ENCODE measurements at places on chromosomes 5 and 9.

- H3K4me3 ChIP-seq: no peak overlapping the region
- no peak for DNase-seq
Measured at GRCh38 chr5:120567921-120568320, 103.8 kb downstream of the PRR16 start.

DNA sequence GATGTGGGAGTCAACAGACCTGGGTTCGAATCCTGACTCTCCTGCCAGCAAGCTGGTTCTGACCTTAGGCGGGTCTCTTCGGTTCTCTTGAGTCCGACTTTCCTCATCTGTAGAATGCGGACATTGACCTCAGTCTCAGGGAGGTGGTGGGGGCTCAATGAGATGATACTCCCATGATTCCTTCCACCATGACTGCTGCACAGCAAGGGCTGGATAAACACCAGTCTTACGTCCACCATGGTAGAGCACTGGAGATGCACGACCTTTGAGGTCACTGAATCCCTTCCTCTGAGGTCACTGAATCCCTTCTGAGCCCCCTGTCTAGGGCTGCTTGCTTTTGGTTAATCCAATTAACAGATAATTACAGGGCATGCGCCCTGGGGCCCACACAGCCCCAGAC is 12.5 kb upstream of the SMIM23 start:
- no peaks in the 10 kb centered on the region for H3K4me1 ChIP-seq
- no peak for DNase-seq
- H3K36me3 ChIP-seq: no peaks in the 10 kb centered on the region
- H3K4me3 ChIP-seq: no peak overlapping the region

DNA sequence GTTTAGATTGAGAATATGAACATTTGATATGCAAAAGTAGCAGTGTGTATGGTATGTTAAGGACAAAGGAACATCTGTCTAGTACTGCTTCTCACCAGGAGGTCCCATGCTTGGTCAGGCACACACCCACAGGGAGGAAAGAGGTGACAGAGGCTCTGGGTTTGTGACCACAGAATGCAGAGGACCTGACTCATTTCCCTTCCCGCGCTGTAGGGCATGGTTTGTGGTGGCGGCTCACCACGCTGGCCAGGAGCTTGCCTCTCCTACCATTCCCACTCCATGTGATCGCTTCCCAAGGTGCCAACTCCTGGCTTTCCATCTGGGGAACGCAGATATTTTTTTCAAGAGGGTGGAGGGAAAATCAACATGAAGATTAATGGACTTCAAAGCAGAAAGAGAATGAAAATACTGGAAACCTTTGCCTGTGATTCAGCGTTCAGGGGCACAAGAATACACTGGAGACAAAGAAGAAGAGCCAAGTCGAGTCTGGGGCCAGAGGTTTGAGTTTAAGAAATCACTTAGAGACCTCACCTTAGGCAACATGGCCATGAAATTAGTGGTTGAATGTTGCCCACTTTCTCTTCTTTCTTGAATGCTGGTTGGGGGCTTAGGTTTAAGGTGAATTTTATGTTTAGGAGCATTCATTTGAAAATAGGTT is 477.8 kb downstream of the CCDC171 start:
- peak overlapping the region; percentile 6 for H3K4me3 ChIP-seq
- no peak for DNase-seq
- H3K27me3 ChIP-seq: no peaks in the 10 kb centered on the region
- H3K4me1 ChIP-seq: no peaks in the 10 kb centered on the region
- H3K27ac ChIP-seq: no peak overlapping the region
- no peaks in the 10 kb centered on the region for H3K36me3 ChIP-seq

- peaks cover 89% of the 10 kb centered on the region for H3K27me3 ChIP-seq
- DNase-seq: no peak
- H3K4me3 ChIP-seq: peak within 1 kb of the TSS; percentile 46
- peaks cover 3% of the 10 kb centered on the region for H3K36me3 ChIP-seq
- no peak within 1 kb of the TSS for H3K27ac ChIP-seq
- H3K4me1 ChIP-seq: peaks cover 8% of the 10 kb centered on the region
Measured at GRCh38 chr5:35230038-35230611, at the start of gene PRLR. TSS of gene PRLR (minus strand) at chr5:35230487. CDS start at chr5:35089620, 140,867 bp downstream.

DNA sequence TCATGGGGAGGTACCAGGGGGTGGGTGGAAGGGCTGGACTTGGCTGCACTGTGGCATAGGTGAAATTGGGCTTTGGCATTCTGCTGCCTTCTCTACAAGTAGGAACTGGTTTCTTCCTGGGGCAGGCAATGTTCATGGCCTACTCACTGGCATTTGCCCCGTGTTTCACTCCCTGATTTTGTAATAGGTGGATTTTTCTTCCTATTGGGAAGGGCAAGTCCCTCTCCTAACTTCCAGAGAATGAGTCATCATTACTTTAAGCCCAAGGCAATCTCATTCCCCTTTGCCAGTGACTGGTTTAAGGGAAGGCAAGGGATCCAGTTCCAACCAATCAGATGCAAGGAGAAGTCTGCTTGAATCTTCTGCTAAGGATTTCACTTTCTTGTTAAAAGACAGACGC is 67.9 kb upstream of the ANKRD55 start:
- no peak for DNase-seq
- H3K4me1 ChIP-seq: no peaks in the 10 kb centered on the region
- no peak overlapping the region for H3K4me3 ChIP-seq
- H3K27me3 ChIP-seq: peaks cover 5% of the 10 kb centered on the region
- H3K27ac ChIP-seq: no peak overlapping the region

DNA sequence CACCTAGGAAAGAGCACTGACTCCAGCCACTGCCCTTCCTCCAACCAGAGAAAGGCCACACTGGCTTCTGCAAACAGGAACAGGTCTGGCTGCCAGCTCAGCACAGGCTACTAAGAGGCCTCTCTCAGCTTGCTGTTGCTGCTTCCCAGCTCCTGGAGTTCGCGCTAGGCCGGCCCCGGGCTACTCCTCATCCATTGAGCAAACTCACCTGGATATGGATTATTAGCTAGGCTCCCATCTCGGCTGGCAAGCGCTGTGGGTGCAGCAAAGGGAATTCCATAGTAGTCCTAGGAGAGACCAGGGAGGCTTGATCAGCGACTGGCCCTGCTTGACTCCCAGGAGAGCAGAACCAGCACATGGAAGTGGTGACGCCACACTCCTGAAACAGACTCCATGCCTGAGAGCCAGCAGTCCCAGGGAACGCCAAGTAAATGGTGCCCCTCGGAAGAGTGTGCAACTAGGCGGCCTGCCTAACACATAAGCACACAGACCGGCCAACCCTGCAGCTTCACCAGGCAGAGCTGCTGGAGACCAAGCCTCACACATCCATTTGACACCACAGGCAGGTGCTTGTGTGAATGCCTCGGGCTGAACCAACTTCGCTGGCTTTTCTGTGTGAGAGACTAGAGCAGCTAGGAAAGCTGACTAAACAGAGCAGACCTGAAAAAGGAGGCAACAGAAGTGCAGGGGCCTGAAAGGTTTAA is 107.2 kb downstream of the UBE2R2 start:
- no peak overlapping the region for H3K4me3 ChIP-seq
- H3K4me1 ChIP-seq: peaks cover 4% of the 10 kb centered on the region
- H3K36me3 ChIP-seq: peaks cover 24% of the 10 kb centered on the region
- H3K27me3 ChIP-seq: no peaks in the 10 kb centered on the region
- DNase-seq: no peak

GRCh38 chr9:77215874-77216273 is 38.5 kb downstream of the VPS13A start:
- H3K36me3 ChIP-seq: peaks cover 27% of the 10 kb centered on the region
- H3K4me1 ChIP-seq: no peaks in the 10 kb centered on the region
- no peak for DNase-seq
- no peak overlapping the region for H3K4me3 ChIP-seq
- no peak overlapping the region for H3K27ac ChIP-seq

- H3K4me1 ChIP-seq: no peaks in the 10 kb centered on the region
- no peaks in the 10 kb centered on the region for H3K27me3 ChIP-seq
- H3K27ac ChIP-seq: no peak overlapping the region
- DNase-seq: no peak
- no peak overlapping the region for H3K4me3 ChIP-seq
- no peaks in the 10 kb centered on the region for H3K36me3 ChIP-seq
Measured at GRCh38 chr5:84255315-84255714, 129.4 kb downstream of the EDIL3 start.

DNA sequence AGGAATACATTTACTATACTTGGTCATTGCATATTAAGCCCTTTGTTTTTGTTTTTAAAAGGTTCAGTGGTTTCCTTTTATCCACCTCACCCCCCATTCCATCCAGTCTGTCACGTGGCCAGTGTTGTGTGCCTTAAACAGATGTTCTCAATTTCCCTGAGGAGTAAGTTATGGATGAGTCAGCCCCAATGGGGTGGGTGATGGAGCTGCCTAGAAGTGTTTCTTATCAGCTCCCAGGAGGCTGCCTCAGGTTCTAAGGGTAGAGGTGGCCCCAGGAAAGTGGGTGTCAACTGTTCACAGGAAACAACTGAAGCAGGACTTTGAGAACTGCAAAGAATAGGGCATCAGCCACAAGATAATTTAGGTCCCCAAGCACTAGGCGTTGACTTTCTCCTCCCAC is 41.1 kb downstream of the ACTBL2 start:
- no peak overlapping the region for H3K4me3 ChIP-seq
- no peaks in the 10 kb centered on the region for H3K36me3 ChIP-seq
- H3K4me1 ChIP-seq: no peaks in the 10 kb centered on the region
- no peak overlapping the region for H3K27ac ChIP-seq
- peaks cover 14% of the 10 kb centered on the region for H3K27me3 ChIP-seq

GRCh38 chr5:20619591-20619990 is 631.6 kb upstream of the CDH18 start:
- H3K27ac ChIP-seq: no peak overlapping the region
- no peaks in the 10 kb centered on the region for H3K27me3 ChIP-seq
- DNase-seq: no peak
- H3K4me1 ChIP-seq: no peaks in the 10 kb centered on the region
- H3K36me3 ChIP-seq: no peaks in the 10 kb centered on the region

- H3K4me3 ChIP-seq: no peak overlapping the region
- no peaks in the 10 kb centered on the region for H3K36me3 ChIP-seq
- H3K4me1 ChIP-seq: no peaks in the 10 kb centered on the region
- H3K27ac ChIP-seq: no peak overlapping the region
Measured at GRCh38 chr5:20231040-20231439, 243.0 kb upstream of the CDH18 start.

DNA sequence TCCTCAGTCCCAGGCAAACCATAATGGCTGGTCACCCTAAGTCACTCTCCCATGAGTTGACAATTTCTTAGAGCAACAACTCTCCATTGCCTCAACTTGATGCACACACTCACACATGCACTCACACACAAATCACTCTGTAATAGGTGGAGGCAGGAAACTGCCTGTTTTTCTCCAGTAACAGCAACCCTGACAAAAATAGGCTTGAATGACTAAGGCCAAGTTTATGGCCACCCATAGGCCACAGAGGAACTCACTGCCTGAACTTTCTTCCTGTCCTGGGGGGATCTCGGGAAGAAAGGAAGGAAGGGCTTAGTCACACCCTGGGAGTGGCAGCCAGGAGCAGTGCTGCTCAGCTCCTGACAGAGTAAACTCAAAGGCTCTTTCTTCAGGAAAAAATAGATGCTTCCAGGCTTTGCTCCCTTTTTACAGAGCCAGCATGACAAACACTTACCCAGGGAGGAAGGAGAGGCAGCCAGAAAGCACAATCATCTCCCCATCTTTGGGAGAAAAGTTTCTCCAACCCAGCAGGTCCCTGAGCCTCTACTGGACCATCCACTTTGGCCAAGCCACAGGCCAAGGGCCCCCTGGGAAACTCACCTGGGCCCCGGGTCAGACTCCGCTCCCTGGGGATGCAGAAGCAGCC is 368 bp downstream of the SH3TC2 start:
- no peaks in the 10 kb centered on the region for H3K4me1 ChIP-seq
- H3K27ac ChIP-seq: no peak overlapping the region

- H3K27ac ChIP-seq: no peak overlapping the region
- H3K27me3 ChIP-seq: no peaks in the 10 kb centered on the region
- H3K4me3 ChIP-seq: no peak overlapping the region
- no peak for DNase-seq
Measured at GRCh38 chr9:118938581-118938980, 430.7 kb downstream of the BRINP1 start.

DNA sequence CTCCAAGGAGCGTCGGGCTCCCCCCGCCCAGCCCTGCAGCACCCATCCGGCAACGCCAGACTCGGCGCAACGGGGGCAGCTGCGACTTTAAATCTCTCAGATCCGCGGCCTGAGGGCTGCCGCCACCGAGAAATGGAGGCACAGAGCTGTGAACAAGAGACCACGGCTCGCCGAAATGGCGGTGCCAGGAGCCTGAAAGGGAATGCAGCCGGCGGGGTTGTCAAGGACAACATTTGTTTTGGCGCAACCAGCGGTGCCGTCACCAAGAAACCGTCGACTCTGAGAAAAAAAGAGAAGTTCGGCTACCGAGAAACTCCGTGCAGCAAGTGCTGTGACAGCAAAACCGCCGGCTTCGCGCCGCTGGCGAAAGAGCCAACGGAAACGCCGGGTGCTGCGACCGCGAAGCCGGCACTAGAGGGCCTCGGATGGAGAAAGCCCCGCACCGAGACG is 2.1 kb upstream of the ANXA2R start:
- H3K4me1 ChIP-seq: peaks cover 56% of the 10 kb centered on the region

DNA sequence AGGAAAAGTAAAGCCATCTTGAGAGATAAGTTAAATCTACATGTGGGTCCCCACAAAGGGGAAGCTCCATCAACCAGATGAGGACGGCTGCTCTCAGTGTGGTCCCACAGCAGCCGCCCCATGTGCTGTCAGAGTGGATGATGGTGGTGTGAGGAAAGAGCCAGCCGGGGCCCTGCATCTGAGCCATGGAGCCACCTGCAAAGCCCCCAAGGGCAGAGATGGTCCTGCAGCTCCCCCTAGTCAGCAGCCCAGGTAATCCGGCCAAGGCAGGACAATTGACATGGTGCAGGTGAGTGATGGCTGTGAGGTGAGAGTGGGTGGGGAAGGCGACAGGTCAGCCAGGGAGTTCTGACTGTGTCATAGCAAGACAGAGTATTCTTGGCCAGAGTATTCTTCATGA is 458.8 kb downstream of the ICE1 start:
- no peak overlapping the region for H3K4me3 ChIP-seq
- no peaks in the 10 kb centered on the region for H3K4me1 ChIP-seq
- no peak overlapping the region for H3K27ac ChIP-seq
- H3K27me3 ChIP-seq: peaks cover 36% of the 10 kb centered on the region
- peaks cover 3% of the 10 kb centered on the region for H3K36me3 ChIP-seq
- DNase-seq: no peak

- no peaks in the 10 kb centered on the region for H3K36me3 ChIP-seq
- no peak overlapping the region for H3K27ac ChIP-seq
- no peak for DNase-seq
- no peaks in the 10 kb centered on the region for H3K4me1 ChIP-seq
Measured at GRCh38 chr9:78525986-78526560, 229.1 kb downstream of the PSAT1 start.

DNA sequence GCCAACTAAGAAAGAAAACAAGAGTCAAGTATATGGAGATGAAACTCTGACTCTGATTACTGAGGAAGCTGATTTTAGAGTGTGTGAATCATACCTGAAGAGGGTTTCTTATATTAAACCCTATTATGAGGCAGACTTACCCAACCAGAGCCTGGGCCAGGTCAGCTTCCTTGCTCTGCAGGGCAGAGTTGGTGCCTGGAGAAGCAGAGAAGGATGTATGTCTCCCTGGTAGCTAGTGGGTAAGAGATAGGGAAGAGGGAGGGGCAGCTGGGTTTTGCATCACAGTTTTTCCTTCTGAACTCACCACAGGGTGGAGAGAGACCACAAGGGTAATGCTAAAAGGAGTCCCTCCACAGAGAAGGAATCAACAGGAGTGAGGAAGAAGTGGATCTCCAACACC is 104.1 kb downstream of the CMYA5 start:
- H3K27ac ChIP-seq: no peak overlapping the region
- no peak for DNase-seq
- no peak overlapping the region for H3K4me3 ChIP-seq
- H3K27me3 ChIP-seq: peaks cover 22% of the 10 kb centered on the region
- H3K36me3 ChIP-seq: peaks cover 4% of the 10 kb centered on the region
- no peaks in the 10 kb centered on the region for H3K4me1 ChIP-seq

GRCh38 chr5:147671365-147671764 is 111.2 kb downstream of the JAKMIP2 start:
- DNase-seq: no peak
- no peaks in the 10 kb centered on the region for H3K4me1 ChIP-seq
- no peaks in the 10 kb centered on the region for H3K36me3 ChIP-seq
- H3K27me3 ChIP-seq: no peaks in the 10 kb centered on the region
- H3K4me3 ChIP-seq: no peak overlapping the region
- no peak overlapping the region for H3K27ac ChIP-seq
